Transverse colon (tissue), 4 donors: ENCODE measurements at places on chromosomes 6 and 20. TPM values are rescaled to one million over a fixed set of nuclear protein-coding genes. Genes with fewer than 3 reads are reported as not detected.
A peak's percentile ranks its signal among the peaks of the same experiment; 100 is the strongest.

DNA sequence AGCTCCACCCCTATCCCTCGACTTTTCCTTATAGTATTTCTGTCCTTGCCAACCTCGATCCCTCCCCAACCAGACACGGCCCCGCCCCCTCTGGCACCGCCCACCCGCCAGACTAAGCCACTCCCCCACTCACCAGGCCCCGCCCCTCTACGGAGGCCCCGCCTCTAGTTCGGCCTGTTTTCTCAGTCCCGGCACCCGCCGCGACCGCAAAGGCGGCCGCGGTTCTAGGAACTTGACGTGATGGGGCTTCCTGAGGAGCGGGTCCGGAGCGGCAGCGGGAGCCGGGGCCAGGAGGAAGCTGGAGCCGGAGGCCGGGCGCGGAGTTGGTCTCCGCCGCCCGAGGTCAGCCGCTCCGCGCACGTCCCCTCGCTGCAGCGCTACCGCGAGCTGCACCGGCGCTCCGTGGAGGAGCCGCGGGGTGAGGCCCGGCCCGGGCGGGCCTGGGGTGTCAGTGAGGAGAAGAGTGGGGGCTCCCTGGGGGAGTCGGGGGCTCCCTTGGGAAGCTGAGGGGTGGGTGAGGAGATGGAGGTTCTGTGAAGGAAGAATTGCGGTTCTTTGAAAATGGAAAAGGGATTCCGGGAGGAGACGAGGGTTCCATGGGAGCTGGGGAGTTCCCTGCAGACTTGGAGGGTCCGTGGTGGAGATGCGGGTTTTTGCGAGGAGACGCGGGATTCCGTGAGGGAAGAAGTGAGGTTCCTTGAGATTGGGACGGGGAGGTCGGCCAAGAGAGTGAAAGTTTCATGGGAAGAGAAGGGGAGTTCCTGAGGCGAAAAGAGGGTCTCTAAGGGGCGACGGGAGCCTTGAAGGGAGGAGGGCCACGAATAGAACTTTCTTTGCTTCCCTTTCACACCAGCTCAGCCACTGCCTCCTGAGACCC lies at the start of gene ACSS2:
TSS of gene ACSS2 (plus strand) at position 207 of the 877 bp plus-strand sequence. CDS start at position 241, 34 bp downstream.
- no peak for DNase-seq

GRCh38 chr6:41027241-41027640 lies 11.8 kb downstream of the UNC5CL start:
- DNase-seq: no peak

DNA sequence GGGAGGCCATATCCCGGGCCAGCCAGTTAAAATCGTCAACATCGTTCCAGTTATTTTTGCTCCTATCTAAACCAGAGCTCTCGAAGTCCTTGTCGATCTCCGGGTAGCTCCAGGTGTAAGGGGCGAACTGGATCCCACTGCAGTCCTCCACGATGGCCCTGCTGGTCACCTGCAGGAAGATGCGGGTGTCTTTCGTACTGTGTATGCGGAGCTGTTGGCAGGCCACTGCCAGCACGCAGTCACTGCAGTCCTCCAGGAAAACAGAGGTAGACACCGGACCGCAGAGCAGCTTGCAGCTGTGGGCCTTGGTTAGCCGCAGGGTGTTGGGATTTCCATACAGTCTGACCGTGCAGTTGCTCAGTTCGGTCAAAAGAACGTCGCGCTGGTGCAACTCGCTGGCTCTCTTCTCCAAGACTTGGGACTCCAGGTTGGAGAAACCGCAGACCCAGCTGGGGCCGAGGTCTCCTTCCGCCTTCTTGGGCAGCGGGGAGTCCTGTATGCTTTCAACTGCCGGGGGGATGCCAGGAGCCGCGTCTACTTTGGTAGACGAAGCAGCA lies 742 bp downstream of the TBCC start:
- peak; percentile 41 for DNase-seq

GRCh38 chr6:135722190-135722589 lies 129.3 kb upstream of the PDE7B start:
- DNase-seq: no peak

GRCh38 chr6:41720262-41720620 lies 15.2 kb downstream of the TFEB start:
- peak; percentile 8 for DNase-seq

GRCh38 chr6:42165016-42165415 lies 8.1 kb upstream of the GUCA1A start:
- DNase-seq: no peak

DNA sequence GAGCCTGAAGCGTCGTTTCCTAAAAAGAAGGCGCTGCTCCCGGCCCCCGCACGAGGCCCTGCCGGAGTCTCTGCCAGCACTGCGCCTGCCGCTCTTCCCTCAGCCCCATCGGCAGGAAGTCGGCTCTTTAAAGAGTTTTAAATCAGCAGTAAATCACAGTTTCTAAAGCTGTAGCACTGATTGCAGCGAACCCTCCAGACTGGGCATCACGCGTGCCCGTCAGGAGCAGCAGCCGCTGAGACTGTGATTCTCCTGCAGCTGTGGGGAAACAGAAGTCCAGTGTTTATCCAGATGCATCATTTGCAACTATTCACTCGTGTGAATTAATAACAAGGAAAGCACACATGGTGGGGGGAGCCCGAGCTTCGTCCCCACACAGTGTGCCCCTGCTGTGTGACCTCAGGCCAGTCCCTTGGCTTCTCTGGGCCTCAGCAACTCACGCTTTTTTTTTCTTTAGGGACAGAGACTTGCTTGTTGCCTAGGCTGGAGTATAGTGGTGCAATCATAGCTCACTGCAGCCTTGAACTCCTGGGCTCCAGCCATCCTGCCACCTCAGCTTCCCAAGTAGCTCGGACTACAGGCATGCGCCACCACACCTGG lies 28.3 kb downstream of the DLL1 start:
- no peak for DNase-seq

DNA sequence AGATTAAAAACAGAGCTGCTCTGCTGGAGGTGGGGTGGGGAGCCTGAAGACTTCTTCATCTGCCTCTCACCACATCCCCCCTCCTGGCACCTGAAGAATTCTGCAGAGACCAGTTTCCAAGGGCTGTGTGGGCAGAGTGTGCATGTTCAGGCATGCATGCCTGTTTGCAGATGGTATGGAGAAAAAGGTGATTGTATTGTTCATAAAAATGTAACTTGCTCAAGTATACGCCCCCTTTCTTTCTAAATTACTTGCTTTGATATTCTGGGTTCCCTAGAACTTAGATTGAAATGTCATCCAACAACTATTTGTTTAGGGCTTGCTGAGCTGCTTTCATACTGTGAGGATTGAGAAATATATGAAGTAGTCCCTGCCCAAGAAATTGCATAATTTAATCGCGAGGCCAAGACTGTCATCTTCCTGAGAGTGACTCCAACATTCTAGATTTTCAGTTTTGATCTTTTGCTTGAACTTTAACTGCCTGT lies 83.6 kb downstream of the LCA5 start:
- no peak for DNase-seq

- DNase-seq: peak; percentile 53
Measured at GRCh38 chr6:163438940-163439335, 24.4 kb downstream of the QKI start.

DNA sequence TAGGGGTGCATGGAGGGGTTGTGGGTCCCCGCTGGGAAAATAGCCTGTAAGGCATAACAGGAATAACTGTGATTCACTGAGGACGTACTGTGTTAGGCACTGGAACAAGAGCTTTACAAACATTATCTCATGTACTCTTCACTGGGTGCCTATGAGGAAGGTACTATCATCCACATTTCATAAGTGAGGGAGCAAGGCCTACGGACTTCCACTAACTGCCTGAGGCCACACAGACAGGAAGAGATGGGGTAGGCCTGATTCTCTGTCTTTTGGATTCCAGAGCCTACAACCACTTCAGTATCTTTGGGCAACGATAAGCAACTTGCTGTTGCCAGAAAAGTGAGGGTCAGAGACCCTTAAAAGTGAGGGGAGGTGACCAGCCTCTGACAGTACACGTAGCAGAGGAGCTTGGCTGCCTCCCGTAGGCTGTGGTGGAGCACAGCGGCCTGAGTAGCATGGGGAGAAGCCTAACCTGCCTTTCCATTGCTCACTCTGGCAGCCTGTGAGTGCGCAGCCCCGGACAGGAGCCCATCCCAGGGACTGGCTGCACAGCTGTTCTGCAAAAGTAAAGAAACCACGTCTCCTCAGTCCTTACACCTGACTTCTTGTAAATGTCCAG lies 30.4 kb downstream of the PSMB1 start:
- no peak for DNase-seq

- peak; percentile 10 for DNase-seq
Measured at GRCh38 chr20:55057779-55058415, 582.5 kb downstream of the DOK5 start.

DNA sequence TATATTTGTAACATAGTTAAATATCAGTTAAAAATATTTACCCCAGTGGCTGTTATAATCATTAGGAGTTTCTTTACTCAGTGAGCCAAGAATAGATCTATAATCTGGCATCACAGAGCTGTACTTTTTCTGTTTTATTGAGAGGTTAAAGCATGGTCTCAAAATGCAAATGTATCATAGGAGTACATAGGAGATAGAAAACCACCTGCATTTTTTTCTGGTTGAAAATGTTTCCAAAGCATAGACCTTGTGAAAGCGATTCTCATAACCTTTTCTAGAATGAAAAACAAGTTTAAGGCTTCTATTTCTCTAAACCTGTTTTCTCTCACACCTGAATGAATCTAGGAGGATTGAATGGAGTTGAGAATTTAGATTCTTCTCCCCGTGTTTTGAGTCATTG lies 14.4 kb downstream of the KCNQ5 start:
- no peak for DNase-seq

DNA sequence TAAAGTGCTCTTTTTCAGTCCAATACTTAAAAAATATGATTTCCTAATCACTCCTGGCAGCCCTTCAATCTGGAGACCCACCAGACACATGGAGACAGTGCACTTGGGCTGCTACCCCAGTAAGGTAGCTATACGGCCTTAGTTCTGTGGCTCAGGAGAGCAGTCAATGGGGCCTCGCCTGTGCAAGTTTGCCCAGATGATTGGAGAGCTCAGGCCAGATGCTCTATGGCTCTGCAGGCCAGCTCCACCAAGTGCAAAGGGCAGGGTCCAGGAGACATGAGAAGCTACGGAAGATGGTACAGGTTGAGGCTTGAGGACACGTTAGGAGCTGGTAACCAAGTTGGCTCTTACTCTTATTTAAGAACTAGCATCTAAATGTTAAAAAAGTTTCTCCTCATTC lies 30.7 kb downstream of the STK38 start:
- peak; percentile 27 for DNase-seq

- DNase-seq: no peak
Measured at GRCh38 chr6:149261364-149262040, 56.0 kb upstream of the TAB2 start.

DNA sequence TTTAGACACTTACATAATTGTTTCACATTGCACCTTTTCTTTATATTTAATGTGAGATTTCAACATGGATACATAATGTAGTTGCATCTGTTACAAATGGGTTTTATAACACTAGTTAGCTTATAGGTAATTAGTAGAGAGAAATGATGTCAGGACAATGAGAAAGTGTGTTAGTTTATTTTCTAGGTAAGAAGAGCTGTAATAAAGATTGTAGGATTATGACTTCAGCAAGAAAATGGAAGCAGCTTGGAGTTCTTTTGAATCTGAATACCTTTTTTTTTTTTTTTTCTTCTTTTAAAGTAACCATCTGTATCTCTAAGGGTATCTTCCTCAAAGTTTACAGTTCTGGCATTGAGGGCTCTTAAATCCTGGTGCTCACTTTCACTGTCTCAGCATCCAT lies 35.3 kb downstream of the CD2AP start:
- no peak for DNase-seq

DNA sequence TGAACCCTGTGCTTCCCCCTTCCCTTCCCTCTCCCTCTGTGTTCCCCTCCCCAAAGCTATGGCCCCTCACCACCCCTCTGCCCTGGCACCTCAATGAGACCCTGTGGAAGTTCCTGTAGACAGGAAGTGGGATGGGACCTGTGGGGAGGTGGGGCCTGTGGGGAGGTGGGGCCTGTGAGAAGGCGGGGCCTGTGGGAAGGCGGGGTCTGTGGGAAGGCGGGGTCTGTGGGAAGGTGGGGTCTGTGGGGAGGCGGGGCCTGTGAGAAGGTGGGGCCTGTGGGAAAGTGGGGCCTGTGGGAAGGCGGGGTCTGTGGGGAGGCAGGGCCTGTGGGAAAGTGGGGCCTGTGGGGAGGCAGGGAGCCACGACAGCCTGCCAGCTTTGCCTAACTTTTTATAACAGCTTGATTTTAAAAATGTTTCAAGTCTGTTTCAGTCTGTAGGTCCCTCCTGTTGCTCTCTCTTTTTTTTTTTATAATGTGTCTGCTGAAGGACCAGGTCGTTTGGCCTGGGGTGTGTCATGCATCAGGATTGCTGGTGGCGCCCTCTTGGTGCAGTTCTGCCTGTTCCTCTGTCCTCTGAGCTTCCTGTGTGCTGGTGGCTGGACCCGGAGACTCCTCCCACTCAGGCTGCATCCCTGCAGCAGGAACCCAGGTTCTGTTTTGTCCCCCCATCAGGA lies 70.5 kb upstream of the SLCO4A1 start:
- no peak for DNase-seq

The MUCL3 gene
- total RNA-seq: 0.41 TPM

The FOXC1 gene
- total RNA-seq: 0.96 TPM
